ENCODE measurements at places on chromosomes 7 and 10.

- DNase-seq, result no peak
Measured at GRCh38 chr7:26007510-26007909, 144.5 kb upstream of the NFE2L3 start.

- DNase-seq, result no peak
Measured at GRCh38 chr7:101588131-101588935, 40.8 kb downstream of the MYL10 start.

DNA sequence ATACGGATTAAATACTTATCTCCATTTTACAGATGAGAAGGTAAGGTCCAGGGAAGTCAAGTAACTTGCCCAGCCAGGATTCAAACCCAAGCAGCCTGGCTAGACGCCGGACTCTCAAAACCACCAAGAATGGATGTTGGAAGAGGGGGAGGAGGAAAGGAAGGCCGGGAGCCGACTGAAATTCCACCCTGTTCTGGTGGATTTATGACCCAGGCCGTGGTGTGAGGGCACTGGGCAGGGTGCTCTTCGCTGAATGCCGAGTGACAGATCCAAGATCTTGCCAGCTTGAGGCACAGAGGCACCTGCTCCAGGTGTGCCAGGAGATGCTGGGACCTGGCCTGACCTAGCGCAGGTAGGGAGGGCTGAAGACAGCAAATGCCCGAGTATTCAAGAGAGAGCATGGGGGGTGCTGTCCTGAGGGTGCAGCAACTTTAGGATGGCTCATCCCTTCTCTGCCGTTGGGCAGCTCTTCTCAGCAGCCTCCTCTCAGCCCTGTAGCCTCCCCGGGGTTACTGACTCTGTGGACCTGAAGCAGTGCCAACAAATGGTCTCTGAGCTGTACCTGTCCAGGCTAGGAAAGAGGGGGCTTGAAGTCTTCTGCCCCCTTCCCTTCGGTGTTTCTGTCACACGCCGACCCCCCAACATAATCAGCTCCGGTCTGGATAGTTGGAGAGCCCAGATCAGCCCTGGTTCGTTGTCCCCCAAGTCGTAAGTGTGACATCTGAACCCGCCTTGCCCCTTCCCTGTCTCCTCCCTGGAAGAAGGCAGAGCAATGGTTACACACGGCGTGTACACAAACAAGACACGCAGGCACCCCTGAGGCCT, 713 bp downstream of the LOXL4 start:
- no peak for DNase-seq

DNA sequence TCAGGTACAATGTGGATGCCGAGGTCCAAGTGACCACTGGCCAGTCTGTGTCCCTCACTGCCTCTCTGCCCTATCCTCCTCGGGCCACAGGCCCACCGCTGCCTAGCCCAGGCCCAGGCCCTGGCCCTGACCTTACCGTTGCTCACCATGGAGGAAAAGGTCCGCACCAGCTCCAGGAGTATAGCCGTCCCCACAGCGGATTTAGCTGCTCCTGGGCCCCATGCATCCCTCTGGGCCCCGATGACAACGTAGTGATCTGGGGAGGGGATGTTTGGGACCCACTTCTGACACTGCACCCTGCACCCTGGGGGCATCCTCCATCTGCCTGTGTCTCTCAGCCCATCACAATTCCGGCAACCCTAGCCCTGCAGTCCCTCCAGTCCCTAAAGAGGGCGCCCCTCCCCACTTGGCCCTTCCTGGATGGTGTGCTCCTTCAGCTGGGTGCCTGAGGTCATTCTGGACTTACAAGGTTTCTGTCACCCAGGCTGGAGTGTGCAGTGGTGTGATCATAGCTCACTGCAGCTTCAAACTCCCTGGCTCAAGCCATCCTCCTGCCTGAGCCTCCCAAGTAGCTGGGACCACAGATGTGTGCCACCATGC, 12.1 kb downstream of the TFR2 start:
- DNase-seq, result no peak

Measured in posterior cingulate gyrus (tissue), 11 donors.